ENCODE measurements at places on chromosomes 11 and 22.

DNA sequence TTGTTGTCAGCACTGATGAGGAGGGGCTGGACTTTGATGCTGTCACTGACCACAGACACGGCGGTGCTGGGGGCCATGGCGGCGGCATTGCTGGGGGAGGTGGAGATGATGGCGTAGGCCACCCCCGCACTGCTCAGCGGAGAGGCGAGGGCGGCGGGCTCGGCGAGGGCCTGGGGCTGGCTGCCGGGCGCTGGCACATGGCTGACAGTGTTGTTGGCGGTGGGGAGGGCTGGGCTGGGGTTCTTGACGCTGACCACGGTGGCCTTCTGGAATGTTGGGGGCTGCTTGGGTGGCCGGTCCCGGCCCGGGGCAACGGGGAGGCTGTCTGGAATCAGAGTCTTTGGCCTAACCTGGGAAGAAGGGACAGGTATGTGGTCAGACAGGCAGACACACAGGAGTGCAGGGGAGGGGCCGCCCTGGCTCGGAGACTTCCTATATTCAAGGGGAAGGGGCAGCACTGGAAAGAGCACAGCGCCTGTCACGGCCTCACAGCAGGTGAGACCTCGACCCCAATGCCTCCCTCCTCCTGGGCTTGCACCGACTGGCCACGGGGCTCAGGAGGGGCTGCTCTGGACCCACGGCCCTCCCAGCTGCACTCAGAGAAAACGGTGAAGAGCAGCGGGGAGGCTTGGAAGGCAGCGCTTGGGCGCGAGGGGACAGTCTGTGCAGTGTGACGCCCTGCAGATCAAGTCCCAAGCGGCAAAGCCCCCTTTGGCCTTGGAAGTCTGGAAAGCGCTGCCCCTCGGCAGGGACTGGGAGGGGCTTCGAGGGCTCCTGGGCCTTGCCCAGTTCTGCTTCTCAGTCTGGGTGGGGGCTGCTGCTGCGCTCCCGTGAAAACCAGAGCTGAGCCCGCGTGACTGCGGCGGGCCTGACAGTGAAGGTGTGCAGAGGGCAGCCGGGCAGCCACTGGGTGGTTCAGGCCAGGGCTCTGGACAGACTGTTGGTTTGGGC is 93.2 kb downstream of the PHF21B start:
- DNase-seq, result no peak

DNA sequence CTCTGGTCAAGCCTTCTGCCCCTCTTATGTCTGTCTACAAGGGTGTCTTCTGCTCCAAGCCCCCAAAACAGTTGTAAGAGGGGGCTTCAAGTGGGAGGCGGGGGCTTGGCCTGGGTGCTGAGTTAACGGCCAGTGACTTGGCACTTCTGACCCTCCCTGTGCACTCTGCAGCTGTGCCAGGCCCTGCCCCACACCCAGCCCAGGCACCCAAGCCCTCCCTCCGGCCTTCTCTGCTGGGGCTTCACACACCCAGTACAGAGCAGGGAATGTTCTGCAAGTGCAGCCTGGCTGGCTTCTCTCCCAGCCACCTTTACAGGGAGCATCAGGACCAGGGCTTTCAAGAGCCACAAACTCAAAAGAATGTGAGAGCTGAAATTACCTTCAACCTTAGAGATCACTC is 3.8 kb downstream of the TMEM121B start:
- no peak for DNase-seq

DNA sequence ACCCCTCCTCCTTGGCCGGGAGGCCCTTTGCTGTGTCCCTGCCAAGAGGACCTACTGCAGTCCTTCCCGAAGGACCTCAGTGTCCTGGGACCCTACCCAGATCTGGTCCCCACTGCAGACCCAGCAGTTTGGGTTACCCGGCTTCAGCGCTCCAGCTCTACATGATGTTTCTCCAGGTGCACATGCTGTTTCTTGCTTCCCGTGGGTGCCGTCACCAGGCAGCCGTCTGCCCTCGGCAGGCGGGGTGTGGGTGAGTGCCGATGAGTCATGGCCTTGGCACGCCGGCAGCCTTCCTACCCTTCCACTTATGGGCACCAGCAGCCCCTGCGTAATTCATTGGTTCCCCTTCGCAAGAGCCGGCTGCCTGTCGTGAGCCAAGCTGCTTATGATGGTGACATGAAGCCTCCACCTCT is 101.8 kb downstream of the BCR start:
- DNase-seq, result peak; percentile 72

- no peak for DNase-seq
Observed at GRCh38 chr11:34335331-34335730, 22.5 kb downstream of the ABTB2 start.

DNA sequence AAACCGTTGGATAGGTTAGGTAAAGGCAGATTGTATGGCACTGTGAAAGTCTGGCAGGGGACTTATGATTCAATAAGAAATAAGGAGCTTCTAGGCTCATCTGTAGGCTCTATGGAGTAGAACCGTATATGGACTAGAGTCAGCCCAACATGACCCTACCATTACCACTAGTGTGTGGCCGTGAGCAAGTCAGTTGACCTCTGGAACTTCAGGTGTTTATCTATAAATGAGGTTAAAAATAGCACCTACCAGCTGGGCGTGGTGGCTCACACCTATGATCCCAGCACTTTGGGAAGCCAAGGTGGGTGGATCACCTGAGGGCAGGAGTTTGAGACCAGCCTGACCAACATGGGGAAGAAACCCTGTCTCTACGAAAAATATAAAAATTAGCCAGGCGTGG is 4.4 kb downstream of the HINFP start:
- DNase-seq, result no peak

GRCh38 chr22:24486501-24486921 is 8.6 kb upstream of the UPB1 start:
- no peak for DNase-seq

GRCh38 chr11:27139742-27140367 is 99.2 kb downstream of the BBOX1 start:
- no peak for DNase-seq

DNA sequence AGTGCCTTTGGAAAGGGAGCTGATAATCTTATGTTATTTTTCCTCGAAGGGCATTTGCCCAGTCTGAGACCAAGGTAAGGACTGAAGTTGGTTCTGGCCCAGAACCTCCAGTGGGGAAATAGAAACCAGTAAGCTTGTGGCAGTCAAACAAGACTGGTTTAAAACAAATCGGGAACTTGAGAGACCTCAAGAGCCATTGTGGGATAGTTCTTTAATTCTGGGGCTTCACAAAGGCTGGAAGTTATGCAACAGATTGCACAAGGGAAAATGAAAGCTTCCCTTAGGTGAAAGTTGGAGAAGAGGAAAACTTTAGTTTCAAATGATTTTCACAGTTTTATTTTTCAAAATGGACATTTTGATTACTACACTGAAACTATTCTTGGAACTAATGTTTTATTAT is 33.5 kb upstream of the RAB38 start:
- DNase-seq, result no peak

- no peak for DNase-seq
Observed at GRCh38 chr22:36737776-36738175, 34.2 kb upstream of the CACNG2 start.

- no peak for DNase-seq
Observed at GRCh38 chr11:100467821-100468508, 219.1 kb upstream of the ARHGAP42 start.

- DNase-seq, result no peak
Observed at GRCh38 chr11:123047266-123047946, 14.5 kb downstream of the HSPA8 start.

GRCh38 chr11:15859411-15859810 is 496.9 kb downstream of the SOX6 start:
- DNase-seq, result no peak

GRCh38 chr11:96543177-96543576 is 153.4 kb downstream of the JRKL start:
- DNase-seq, result no peak

GRCh38 chr11:15222777-15223176 is 108.1 kb downstream of the INSC start:
- DNase-seq, result no peak

DNA sequence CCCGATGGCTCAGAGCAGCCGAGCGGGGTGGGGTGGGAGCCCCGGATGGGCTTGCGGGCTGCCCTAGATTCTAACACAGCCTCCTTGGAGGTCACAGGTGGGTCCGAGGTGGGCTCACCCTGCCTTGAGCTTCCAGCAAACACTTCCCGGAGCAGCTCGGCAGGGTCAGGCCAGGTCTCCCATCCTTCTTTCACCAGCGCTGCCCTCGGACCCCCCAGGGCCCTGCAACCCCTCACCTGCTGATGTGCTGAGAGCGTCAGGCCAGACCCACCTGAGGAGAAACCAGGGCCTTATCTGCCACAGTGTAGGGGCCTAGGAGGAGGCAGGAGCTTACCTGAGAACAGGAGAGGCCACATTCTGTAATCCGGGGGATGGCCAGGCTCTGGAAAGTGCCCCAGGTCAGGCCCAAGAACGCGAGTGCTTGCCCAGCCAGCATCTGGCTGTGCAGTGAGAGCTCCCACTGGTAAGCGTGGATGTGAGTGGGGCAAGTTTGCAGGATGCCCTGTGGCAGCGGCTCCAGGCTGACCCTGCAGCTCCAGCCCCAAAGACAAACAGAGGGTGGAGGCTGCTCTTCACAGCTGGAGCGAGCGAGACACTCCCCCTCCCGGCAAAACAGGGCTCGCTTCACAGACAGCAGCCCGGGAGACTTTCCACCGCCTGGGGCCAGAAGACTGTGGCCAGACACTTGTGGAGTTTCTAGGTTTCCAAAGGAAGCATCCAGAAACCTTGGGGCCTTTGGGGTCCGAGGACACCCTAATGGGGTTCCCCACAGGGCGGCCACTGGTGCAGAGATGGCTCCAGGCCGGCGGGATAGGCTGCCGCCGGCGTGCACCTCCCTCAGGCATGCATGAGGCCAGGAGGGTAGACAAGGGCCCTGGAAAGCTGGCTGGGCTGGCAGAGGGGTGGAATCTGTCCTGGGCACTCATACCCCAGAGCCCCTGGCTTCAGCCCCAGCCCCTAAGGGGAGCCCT is at the start of gene IL17REL:
Gene IL17REL, minus strand, starts transcription at position 555 of the 971 bp plus-strand sequence. Its CDS starts 119 bp downstream, at position 436.
- no peak for DNase-seq

GRCh38 chr11:126139111-126140091 is 72.0 kb downstream of the RPUSD4 start:
- DNase-seq, result no peak

GRCh38 chr11:127713226-127713625 is 712.7 kb upstream of the KIRREL3 start:
- DNase-seq, result no peak

- DNase-seq, result no peak
Observed at GRCh38 chr11:95832763-95833162, 42.5 kb downstream of the CEP57 start.

- DNase-seq, result no peak
Observed at GRCh38 chr22:29810216-29810615, 27.9 kb downstream of the ASCC2 start.

DNA sequence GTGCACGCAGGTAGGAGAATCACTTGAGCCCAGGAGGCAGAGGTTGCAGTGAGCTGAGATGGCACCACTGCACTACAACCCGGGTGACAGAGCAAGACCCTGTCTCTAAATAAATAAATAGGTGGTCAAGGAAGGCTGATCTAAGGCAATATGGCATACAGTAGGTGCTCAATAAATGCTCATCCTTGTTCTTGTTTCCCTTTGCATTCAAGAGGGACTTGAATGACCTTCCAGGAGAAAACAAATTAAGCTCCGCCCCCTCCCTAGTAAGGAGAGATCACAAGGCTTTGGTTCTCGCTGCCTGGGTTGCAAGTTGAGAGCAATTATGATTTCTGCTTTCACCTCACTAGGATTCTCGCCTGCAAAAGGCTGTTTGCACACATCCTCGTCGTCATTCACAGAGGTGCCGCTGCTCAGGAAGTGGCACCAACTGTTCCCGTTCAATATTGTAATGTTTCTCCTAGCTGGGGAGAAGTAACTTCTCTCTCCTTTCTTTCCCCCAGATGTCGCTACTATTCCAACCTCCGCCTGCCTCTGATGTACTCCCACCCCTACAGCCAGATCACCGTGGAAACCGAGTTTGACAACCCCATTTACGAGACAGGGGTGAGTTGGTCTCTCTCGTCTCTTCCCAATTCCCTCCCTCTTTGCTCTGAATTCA is 51.8 kb upstream of the ASPHD2 start:
- DNase-seq, result no peak

DNA sequence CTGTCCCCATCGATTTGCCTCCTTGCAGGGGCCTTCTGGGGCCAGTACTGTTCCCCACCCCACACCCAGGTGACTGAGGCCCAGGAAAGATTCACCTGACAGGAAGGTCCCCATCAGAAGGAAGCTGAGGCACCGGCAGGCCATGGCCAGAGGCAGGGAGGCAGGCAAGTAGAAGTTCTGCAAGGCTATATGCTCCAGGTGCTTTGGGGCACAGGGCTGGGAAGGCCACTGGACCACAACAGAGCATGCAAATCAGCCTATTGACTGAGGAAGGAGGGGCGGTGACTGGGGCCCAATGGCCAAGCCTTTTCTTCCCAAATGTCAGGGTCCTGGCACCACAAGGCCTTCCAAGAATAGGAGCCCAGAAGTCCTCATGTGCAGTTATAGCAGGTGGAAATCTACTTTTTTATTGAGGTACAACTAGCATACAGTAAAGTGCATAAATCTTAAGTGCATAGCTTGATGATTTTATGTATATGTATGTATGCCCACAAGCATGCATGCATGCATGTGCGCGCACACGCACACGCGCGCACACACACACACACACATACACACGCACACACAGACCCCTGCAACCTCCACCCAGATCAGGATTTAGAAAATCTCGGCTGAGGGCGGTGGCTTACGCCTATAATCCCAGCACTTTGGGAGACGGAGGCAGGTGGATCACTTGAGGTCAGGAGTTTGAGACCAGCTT is at the start of gene VPREB3:
Gene VPREB3, minus strand, starts transcription at position 206 of the 700 bp plus-strand sequence. Its CDS starts 62 bp downstream, at position 144.
- no peak for DNase-seq

DNA sequence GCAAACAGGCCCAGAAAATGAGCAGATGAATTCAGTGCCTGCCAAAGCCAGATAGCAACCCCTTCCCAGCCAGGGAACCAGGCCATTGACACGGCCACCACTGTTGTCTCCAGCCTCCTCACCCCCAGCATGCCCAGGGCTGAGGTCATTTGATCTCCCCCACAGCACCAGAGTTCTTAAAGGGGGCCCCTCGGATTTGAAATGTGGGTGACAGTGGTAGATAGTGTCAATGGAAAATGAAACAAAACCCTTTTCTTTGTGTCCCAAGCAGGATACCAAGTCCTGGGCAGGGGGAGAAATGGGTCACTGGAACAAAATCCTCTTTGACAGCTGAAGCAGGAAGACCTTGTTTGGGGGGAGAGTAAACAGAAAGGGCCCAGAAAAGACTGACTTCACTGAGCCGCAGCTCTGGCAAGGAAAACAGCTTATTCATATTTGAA is 14.3 kb upstream of the ACCSL start:
- no peak for DNase-seq

DNA sequence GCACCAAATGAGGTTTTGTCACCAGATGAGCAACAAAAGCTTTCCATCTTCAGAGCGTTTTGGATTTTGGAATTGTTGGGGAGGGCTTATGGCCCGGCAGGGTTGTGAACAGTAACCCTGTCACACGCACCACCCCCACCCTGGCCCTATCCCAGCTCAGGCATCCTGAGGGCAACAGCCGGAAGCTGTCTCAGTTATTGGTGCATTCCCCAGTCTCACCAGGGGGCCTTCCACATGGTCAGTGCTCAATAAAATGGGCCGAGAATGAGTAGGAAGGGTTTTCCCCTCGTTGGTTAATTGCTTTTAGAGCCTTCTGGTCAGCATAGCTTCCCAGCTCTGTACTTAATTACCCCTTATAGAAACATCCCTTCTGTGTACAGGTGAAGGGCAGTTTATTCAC is 46.0 kb downstream of the LRP5 start:
- DNase-seq, result no peak

GRCh38 chr11:121152764-121153163 is 51.7 kb downstream of the TECTA start:
- DNase-seq, result no peak
